Stimulated activated CD4-positive, alpha-beta T cell treated with anti-CD3 and anti-CD28 coated beads, Interleukin-4, amount 100 ng/mL, for 1 hour (primary cell): ENCODE measurements at places on chromosomes 12 and 14.
A peak's percentile ranks its signal among the peaks of the same experiment; 100 is the strongest.

GRCh38 chr12:76259660-76260389 is 88.4 kb downstream of the BBS10 start:
- DNase-seq = no peak

DNA sequence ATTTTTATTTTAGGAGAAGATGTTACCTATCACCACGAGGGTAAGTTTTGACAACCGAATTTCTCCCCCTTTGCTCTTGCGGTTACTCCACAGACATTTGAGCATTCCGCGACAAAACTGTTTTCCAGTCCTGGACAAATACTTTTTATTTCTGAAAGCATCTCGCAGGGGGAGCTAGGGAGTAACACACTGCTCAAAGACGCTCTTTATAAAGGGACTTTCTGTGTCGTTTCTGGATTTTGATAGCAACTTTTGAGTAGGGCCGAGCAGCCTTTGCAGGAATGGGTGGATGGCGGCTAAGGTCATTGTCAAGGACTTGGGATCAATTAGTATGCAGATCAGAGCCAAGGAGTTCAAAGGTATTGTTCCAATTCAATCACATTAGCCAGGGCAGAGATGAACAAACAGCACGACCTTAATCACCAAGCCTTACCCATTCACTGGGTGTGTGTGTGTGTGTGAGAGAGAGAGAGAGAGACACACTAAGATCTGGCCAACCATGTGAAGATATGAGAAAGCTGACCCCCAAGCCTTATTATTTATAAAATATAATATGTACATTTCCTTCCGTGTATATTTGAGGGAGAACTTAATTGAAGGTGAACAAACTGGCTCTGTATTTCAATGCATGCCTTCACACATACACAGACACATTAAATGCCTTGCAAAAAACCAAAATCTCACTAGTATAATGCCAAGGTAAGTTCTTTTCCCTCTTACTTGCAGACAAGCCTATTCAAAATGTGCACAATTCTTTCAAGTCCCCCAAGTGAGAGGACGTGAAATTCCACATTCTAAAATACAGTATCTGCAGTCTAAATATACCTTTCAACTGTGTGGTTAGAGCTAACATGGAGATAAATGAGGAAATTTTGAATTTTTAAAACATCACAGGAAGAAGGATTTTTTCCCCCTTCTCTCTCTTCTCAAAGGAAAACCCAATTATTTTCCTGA is 613.8 kb downstream of the VRK1 start:
- no peak for DNase-seq

GRCh38 chr14:59811815-59812214 is 58.8 kb downstream of the RTN1 start:
- DNase-seq = no peak

- no peak for DNase-seq
These were observed 157.3 kb downstream of the EGLN3 start for GRCh38 chr14:33793398-33794110.

DNA sequence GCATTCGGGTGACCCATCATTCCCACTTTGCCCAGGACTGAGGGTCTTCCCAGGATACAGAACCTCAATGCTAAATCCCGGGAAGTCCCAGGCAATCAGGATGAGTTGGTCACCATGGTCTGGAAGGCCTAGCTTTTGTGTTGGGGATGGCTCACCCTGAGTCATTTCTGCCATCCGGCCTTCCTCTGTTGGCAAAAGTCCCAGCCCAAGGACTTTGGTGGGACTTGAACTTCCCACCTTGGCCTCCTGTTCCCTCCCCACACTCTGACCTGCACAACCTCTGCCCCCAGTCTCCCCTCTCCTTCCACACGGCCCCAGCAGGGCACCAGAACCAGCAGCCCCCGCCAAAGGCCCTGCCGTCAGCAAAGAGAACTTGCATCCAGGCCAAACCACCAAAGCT is 24.6 kb upstream of the NCOR2 start:
- DNase-seq = no peak

GRCh38 chr12:57837864-57838562 is 8.5 kb downstream of the CTDSP2 start:
- no peak for DNase-seq

GRCh38 chr14:95647926-95648325 is 38.3 kb upstream of the TCL1B start:
- no peak for DNase-seq

DNA sequence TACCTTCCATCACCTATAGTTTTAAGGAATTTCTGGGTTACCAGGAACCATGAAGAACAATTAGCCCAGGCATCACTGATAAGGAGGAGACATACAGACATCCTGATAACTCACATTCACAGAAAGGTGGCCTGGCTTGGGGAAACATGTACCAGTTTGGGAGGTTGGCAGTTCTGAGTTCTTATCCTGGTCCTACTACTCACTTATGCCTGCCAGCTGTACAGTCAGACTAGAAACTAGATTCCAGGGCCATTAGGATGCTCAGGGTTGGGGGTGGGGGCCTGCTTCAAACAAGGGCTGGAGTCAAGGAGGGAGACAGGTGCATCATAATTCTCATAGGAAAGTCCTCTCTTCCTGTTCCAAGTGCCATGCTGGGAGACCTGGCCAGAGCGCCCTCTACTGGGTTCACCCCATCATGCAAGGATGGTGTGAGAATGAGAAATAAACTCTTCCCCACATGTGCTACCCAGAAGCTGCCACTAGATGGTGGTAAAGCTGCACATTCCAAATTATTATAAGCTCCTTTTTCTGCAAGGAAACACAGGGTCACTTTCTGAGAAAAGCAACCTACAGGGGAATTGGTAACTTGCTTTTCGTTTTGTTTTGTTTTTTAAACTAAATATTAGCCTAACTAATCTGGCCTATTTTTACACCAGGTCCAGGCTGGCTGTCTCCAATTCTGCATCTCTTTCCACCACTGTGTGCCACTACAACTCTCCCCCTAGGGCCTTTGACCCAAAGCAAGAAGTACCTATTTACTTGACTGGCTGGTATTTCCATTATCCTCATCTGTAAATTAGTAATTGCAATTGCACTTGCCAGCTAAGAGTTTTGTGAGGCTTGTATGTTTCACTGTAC is 14.5 kb downstream of the OAS2 start:
- DNase-seq = peak; percentile 59

DNA sequence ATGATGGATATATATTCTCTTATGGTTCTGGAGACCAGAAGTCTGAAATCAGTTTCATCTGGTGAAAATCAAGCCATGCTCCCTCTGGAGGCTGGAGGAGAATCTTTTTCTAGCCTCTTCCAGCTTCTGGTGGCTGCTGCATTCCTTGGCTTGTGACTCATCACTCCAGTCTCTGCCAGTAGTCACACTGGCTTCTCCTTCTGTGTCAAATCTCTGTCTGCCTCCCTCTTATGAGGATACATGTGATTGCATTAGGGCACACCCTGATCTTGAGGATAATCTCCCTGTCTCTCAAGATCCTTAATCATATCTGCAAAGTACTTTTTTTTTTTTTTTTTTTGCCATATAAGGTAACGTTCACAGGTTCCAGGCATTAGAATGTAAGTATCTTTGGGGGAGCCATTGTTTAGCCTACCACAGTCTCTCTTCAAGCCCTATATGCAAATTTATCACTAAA is 17.7 kb downstream of the DNAL1 start:
- no peak for DNase-seq

GRCh38 chr12:53414756-53415417 is 8.8 kb upstream of the AMHR2 start:
- no peak for DNase-seq

GRCh38 chr12:48780381-48781025 is 8.4 kb downstream of the ADCY6 start:
- DNase-seq = no peak

GRCh38 chr12:71045781-71046180 is 112.0 kb downstream of the TSPAN8 start:
- no peak for DNase-seq

DNA sequence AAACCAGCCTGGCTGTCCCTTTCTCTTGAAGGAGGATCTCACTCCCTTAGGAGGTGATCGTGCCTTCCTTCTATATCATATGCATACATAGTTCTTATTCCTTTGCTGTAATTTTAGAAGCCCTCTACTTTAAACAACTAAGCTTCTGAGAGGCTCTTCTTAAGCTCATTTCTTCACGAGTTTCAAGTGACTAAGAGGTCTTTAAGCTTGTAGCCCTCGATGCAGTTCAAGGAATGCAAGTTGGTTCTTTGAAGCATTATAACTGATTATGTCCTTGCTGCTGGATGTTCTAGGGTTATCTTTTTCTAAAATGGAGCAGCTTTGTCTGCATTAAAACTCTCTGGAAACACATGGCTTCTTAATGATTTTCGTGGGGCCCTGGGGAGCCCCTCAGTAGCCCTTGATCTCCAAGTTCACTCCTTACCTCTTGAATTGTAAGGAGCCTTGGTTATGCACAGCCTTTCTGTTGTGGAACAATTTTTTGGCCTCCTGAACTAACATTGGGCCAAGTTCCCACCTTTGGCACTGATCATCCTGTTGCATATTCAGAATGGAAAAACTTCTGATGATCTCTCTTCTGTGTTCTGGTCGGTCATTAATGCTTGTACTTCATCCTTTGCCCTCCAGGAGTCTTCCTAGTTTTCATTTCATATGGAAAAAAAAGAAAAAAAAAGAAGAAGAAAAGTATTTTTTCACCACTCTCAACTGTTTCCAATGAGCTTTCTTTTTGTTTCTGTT is 12.6 kb downstream of the RASSF8 start:
- DNase-seq = no peak

GRCh38 chr12:80016684-80017083 is 81.8 kb upstream of the PPP1R12A start:
- no peak for DNase-seq

DNA sequence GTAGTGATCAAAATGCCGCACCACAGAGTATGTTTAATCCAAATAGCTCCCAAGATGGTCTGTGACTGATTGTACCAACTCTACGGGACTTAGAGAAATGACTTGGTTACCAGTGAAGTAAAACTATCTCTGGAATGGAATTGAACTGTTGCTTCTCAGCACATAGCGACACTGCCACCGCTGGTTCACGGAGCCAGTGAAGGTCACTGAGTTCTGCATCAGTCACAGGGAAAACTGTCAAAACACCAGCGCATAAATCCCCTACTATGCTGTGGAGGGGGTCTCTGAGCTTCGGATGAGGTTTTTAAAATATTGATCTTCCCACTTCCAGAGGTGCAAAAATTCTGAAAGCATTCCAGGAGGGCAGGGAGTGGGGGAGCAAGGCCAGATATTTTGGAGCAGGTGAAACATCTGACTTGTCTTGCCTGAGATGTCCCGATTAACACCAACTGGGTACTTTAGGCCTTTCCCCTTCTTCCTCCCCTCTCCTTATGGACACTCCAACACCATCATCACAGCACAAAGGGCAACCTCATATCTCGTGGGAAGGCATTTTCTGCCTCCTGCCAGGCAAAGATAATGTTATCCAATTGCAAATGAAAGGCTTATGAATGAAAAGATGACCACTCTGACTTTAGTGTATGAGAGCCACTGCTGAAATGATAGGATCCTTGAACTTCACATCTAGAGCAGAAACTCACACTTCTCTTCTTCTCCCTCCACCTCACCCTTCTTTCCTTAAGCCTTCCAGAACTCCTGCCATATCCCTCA is 2.0 kb upstream of the PLXNC1 start:
- no peak for DNase-seq

GRCh38 chr14:23113431-23114119 is 5.5 kb downstream of the CEBPE start:
- no peak for DNase-seq

DNA sequence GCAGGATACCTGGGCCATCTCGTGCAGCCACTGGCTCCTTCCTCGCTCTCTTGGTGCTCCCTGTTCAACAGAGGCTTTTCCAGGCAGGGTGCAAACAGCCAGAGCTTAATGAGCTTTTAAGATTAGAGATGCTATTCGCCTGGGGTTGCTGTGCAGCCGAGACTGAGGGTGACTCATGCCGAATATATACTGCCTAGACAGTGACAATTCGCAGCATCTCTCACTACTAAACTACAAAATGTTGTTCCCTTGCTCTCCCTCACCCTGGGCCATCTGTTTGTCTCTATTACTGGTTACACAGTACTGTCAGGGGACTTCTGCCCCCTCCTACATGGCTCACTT is 26.0 kb upstream of the TESC start:
- no peak for DNase-seq

DNA sequence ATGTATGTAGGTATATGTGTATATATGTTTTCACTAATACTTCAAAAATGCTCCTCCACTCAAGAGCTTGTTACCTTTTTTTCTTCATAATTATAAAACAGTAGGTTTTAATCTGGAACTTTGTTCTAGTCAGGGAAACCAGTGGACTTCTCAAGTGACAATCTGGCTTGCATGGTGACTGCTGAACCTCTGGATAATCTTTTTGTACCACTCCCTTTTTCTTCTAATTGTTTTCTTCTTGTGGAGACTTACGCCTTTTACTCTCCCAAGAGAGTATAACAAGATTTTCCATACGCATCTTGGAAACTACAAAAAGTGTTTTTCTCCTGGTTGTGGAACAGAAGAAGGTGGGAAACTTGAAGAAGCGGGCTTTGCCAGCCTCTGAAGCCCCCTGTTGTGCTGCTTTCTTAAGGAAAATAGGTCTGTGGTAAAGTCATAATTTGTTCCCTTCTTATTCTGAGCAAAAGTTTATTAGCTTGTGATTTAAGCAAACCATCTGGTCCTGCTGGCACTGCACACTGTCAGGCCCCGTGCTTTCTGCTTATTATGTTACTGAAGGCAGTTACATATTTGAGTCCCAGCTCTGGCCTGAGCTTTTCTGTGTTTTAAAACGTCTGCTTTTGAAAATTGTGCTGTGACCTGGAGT is 291.8 kb downstream of the ERC1 start:
- DNase-seq = no peak

GRCh38 chr12:112169161-112169872 is 44.0 kb downstream of the TRAFD1 start:
- DNase-seq = no peak

- no peak for DNase-seq
These were observed at the start of gene C14orf180 for GRCh38 chr14:104579507-104579906. C14orf180 (plus strand) TSS chr14:104579764; CDS start chr14:104586431, 6,667 bp downstream.

- DNase-seq = peak; percentile 31
These were observed 633 bp upstream of the RNU4-2 start for GRCh38 chr12:120292411-120292660.

GRCh38 chr12:45575823-45576475 is 153.6 kb upstream of the ARID2 start:
- DNase-seq = no peak

DNA sequence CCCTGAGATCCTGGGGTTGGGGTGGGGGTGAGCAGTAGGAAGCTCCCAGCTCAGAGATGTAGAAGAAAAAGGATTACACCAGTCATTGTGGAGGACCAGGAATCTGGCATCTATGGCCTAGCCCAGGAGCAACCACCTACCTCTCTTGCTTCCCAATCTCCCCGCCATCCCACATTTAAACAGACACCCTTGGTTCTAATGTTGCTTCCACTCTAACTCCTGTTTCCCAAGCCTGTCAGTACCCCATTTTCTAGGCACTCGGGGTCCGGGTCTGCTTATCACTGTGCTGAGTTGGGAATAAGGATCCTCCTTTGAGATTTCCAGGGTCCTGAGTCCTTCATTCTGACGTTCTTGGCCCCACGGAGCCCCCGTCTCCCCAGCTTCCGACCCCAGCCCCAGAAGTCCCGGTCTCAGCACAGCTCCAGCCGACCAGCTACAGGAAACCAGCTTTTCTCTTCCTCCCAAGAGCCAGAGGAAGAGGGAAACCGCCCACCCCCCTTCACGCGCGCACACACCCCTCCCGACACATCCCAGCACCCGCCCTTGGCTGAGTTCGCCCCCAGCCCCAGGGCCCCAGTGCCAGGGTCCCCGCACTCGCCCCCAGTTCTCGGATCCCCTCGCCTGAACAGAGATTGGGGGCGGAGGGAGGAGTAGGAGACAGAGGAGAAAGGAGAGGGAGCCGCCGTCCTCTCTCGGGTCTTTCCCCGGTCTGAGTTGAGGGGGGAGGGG is 1.2 kb downstream of the ITGA5 start:
- DNase-seq = no peak

- no peak for DNase-seq
These were observed 296.4 kb downstream of the DPF3 start for GRCh38 chr14:72597252-72598233.
